ENCODE measurements at places on chromosomes 1 and 21.

DNA sequence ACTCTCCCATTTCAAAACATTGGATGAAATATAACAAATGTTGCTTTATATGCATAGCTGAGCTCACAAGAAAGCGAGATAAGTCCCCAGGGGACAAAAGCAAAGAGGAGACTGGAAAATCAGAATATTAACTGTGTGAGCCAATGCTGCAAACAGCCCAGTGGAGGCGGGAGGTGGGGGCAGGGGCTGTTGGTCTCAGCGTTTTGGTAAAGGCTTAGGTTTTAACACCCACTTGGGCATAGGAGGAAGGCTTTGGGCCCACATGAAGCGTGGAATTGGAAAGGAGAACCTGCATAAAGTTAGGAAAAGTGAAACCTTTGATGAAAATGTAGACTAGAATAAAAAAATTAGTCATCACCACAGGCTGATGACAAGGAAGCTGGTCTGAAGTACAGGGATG, 30.2 kb upstream of the SMIM12 start:
- no peak for DNase-seq
- no peak overlapping the region for H3K4me3 ChIP-seq
- no peaks in the 10 kb centered on the region for H3K36me3 ChIP-seq
- H3K27ac ChIP-seq, result no peak overlapping the region
- H3K4me1 ChIP-seq, result no peaks in the 10 kb centered on the region

GRCh38 chr1:176877557-176877956, 287.0 kb downstream of the ASTN1 start:
- H3K36me3 ChIP-seq, result no peaks in the 10 kb centered on the region
- no peaks in the 10 kb centered on the region for H3K4me1 ChIP-seq
- H3K27me3 ChIP-seq, result peaks cover 1% of the 10 kb centered on the region
- H3K4me3 ChIP-seq, result no peak overlapping the region
- DNase-seq, result no peak

- H3K36me3 ChIP-seq, result no peaks in the 10 kb centered on the region
- H3K4me1 ChIP-seq, result no peaks in the 10 kb centered on the region
- no peak for DNase-seq
- H3K27me3 ChIP-seq, result peaks cover 5% of the 10 kb centered on the region
- H3K4me3 ChIP-seq, result no peak overlapping the region
Observed at GRCh38 chr1:29655145-29655544, 418.8 kb downstream of the PTPRU start.

GRCh38 chr1:57316291-57316690, 107.6 kb downstream of the DAB1 start:
- DNase-seq, result no peak
- H3K27me3 ChIP-seq, result no peaks in the 10 kb centered on the region
- H3K4me3 ChIP-seq, result no peak overlapping the region
- H3K27ac ChIP-seq, result no peak overlapping the region
- no peaks in the 10 kb centered on the region for H3K4me1 ChIP-seq
- no peaks in the 10 kb centered on the region for H3K36me3 ChIP-seq

DNA sequence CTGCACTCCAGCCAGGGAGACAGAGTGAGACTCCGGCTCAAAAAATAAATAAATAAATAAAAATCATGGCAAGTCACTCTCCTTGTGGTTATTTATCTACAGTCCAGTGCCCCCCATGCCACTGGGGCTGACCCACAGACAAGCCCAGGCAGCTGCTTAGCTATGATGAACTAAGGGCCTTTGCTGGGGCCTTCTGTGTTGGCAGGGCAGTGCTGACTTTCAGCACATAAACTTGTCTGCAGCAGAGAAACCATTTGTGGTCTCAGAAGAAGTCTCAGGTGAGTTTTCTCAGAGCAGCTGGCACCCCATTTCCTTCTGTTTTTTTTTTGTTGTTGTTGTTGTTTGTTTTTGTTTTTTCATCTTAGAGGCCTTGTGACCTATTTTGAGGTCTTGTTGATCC, 20.9 kb upstream of the CFHR4 start:
- H3K4me1 ChIP-seq, result no peaks in the 10 kb centered on the region
- no peaks in the 10 kb centered on the region for H3K36me3 ChIP-seq
- H3K27ac ChIP-seq, result no peak overlapping the region
- no peak overlapping the region for H3K4me3 ChIP-seq
- no peak for DNase-seq
- no peaks in the 10 kb centered on the region for H3K27me3 ChIP-seq

- H3K36me3 ChIP-seq, result no peaks in the 10 kb centered on the region
- H3K27ac ChIP-seq, result no peak overlapping the region
- DNase-seq, result no peak
- H3K4me3 ChIP-seq, result no peak overlapping the region
Observed at GRCh38 chr21:42508371-42508770, 5.3 kb upstream of the SLC37A1 start.

DNA sequence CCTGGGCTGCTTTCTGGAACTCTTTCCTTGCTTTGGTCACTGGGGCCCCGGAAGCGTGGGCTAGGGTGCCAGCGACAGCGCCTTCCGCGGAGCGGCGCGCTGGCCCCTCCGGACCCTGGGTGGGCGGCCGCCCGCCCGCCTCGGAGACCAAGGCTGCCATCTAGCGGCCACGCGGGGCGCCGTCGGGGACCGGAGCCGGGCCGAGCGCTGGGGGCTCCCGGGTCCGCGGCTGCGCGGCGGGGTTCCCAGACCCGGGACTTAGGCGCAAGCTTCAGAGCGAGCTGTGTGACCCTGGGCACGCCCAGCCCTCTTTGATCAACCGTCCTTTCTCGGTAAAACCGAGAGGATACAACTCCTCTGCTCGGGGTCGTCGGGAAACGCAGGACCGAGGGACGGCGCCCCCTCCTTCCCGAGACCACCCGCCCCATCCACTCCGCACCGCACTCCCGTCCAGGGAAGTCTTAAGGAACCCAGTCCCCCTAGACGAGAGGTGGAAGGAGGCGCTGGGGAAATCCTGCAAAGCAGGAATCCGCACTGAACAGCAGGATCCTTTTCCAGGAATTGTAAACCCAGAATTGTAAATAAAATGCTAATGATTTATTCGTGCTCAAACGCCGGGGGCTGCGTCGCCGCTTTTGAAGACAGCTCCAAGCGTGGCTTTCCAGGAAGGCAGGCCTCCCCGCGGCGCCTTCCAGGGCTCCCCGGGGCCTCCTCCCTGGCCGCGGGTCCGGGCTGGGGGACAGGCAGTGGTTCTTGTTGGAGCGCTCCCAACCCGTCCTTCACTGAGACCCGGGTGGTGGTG, 41.2 kb downstream of the RRAGC start:
- peaks cover 64% of the 10 kb centered on the region for H3K27me3 ChIP-seq
- no peaks in the 10 kb centered on the region for H3K36me3 ChIP-seq
- peaks cover 8% of the 10 kb centered on the region for H3K4me1 ChIP-seq
- H3K27ac ChIP-seq, result no peak overlapping the region

GRCh38 chr1:36034692-36035091, 49.2 kb upstream of the TEKT2 start:
- no peaks in the 10 kb centered on the region for H3K27me3 ChIP-seq
- H3K4me1 ChIP-seq, result no peaks in the 10 kb centered on the region
- H3K36me3 ChIP-seq, result peaks cover 23% of the 10 kb centered on the region

DNA sequence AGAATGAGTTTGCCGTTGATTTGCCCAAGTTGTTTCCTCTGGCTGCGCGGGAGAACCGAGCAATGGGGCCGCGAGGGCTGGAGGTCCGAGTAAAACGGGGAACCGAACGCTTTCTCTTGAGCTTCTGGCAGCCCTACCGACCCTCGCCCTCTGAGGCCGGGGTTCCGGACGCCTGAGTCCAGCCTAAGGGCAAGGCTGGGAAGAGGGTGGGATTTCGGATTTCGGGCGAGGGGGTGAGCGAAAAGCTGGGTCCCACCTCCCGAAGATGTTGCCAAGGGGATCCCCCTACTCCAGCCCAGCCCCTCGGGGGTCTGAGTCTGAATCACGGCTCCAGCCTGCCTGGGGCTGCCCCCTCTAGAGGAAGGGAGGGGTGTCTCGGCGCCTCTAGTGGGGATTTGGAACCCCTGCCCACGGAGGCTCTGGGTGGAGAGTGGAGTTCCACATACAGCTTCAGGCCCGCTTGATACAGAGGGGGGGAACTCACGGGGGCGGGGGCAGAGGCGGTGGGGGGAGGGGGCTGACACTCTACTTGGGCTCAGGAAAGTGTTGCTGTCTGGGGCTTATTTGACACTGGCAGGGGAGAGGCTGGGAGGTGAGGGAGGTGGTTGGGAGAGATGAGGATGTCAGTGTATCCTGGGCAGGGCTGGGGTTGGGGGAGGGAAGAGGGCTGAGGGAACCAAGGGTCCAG, 617 bp downstream of the KIRREL1 start:
- H3K36me3 ChIP-seq, result no peaks in the 10 kb centered on the region
- DNase-seq, result no peak
- H3K27me3 ChIP-seq, result peaks cover 43% of the 10 kb centered on the region
- H3K27ac ChIP-seq, result no peak overlapping the region
- no peaks in the 10 kb centered on the region for H3K4me1 ChIP-seq

Measured in activated T-helper 1 cell treated with anti-CD3 and anti-CD28 coated beads, Interleukin-12 subunit alpha, Interleukin-12 subunit beta, Interleukin-2, Interleukin-4 antibody, amounts not matched to agents 30 ng/mL and 10 ng/mL and 1 ng/mL, durations not matched to agents 14 hours and 24 hours and 36 hours (primary cell).